ENCODE measurements at places on chromosomes 12 and 14.

- DNase-seq, result no peak
Measured at GRCh38 chr14:99891266-99891665, 98.1 kb downstream of the EML1 start.

GRCh38 chr14:102759456-102760187 lies 17.6 kb upstream of the TRAF3 start:
- no peak for DNase-seq

DNA sequence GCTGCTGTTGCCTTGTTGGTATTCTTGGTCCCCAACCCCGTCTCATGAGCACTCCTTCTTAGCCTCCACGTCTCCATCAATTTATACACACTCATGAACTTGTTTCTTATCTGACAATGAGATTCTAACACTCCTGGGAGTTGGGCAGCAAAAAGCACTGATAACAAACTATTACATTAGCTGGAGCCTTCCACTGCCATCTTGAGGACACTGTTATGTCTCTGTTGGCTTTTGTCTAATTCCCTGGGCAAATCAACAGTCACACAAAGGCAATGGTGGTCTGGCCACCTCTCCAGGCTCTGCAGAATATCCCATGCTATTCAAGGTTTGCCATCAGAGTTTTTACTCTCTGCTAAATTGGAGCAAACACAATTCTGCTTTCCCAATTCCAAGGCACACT lies 117.8 kb upstream of the COCH start:
- no peak for DNase-seq

- peak; percentile 21 for DNase-seq
Measured at GRCh38 chr14:56118611-56119181, 485 bp downstream of the PELI2 start.

DNA sequence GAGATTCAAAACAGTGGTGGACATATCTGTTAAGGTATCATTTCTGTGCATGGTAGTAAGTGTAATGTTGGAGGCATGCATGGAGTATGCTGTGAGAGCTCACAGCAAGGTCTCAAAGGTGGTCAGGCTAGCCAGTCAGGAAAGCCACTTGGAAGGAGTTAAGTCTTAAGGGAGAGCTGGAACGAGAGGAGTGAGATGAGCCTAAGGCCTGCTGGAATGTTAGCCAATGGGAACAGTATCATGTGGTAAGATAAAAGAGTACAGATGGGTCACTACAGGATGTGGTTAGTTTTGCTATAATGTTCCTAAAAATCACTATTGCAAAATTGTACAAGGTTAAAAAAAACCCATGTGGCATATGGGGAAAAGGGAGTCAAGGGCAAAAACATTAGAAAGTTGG lies 311.7 kb upstream of the E2F7 start:
- peak; percentile 47 for DNase-seq

- DNase-seq, result no peak
Measured at GRCh38 chr12:121017966-121018491, 1.7 kb upstream of the C12orf43 start.

- peak; percentile 12 for DNase-seq
Measured at GRCh38 chr12:125402874-125403789, 337.9 kb downstream of the AACS start.

GRCh38 chr12:131275824-131276223 lies 322.1 kb downstream of the ADGRD1 start:
- DNase-seq, result no peak

DNA sequence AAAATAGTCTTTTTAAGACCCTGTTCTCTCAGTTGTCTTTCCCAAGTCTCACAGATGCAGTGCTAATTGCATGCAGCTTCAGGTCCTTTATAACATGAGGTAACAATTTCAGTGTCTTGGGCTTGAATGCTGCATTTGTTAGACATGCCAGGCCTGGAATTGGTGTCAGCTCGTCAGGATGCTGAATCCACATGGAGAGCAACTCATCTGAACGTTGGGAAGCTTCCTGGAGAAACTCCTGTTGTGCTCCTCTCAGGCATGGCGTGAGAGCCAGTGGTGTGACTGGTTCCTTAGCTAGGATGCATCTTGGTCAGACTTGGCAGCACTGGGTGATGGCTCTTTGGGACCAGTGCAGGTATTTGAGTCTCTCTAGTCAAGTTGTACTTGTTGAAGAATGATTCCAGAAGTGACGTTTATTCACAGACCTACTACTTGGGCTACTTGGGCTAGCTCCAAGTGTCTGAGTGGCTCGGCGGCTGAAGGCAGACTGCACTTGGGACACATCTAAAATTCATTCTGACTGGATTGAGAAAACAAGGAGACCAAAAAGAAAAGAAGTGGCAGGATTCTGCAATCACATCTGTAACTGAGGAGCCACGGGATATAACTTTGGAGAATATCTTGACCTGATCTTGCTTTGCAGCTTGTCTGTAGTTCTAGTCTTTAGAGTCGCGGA lies 134.8 kb upstream of the ARHGAP5 start:
- DNase-seq, result peak; percentile 14

- no peak for DNase-seq
Measured at GRCh38 chr12:111186347-111186746, 182.5 kb downstream of the PHETA1 start.

DNA sequence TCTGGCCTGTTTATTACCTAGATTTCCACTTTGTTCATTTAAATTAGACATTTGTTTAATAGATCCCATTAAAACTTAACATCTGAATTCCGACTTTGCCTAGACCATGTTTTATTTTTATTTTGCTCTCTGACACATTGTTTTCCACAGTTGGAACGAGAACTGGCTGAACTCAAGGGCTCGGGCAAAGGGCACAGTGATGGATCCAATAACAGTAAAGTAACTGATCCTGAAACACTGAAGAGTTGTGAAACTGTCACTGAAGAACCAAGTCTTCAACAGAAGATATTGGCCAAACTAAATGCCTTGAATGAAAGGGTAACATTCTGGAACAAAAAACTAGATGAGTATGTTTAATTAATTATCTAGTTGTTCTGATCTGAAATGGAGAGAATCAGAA lies 39.7 kb downstream of the LRRC9 start:
- DNase-seq, result no peak

DNA sequence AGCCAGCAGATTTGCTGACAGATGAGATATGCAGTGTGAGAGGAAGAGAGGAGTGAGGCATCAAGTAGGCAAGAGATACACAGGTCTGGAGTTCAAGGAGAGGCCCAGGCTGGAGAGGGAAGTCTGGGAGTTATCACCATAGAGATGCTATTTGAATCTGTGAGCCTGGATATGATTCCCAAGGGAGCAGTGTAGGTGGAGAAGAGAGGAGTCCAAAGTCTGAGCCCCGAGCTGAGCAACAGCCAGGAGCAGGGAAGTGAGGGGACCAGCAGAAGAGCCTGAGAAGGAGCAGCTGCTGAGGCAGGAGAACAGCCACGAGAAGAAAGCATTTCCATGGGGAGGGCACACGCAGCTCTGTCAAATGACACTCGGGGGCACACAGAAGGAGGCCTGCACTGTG lies 20.2 kb upstream of the NXPH4 start:
- DNase-seq, result no peak

GRCh38 chr12:77229640-77230442 lies 164.5 kb upstream of the E2F7 start:
- no peak for DNase-seq

GRCh38 chr14:67313153-67313552 lies 46.5 kb downstream of the ATP6V1D start:
- DNase-seq, result no peak

DNA sequence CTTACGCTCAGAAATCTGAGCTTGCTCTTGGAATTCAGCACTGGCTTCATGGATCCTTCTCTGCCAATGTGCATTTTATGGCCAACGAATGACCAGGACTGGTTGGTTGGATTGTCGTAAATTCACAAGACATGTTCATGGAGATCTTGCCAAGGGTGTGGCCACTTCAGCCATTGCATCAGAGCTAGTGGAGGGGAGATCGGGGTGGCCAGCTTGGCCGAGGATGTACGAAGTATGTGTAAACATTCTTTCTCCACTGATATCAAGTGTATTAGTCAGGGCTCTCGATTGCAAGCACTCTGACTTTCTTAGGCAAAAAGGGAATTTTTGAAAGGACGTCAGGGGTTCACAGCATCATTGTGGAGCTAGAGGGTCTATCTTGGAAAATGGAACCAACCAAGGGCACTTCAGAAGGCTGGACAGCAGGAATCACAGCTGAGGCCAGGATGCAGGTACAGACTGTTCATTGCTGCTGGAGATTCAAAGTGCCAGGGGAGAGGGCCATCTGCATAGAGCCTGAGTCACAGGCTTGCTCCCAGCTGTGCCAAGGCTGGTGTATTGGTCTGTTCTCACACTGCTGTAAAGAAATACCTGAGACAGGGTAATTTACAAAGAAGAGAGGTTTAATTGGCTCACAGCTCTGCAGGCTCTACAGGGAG lies 32.9 kb upstream of the ADGRD1 start:
- DNase-seq, result peak; percentile 84

DNA sequence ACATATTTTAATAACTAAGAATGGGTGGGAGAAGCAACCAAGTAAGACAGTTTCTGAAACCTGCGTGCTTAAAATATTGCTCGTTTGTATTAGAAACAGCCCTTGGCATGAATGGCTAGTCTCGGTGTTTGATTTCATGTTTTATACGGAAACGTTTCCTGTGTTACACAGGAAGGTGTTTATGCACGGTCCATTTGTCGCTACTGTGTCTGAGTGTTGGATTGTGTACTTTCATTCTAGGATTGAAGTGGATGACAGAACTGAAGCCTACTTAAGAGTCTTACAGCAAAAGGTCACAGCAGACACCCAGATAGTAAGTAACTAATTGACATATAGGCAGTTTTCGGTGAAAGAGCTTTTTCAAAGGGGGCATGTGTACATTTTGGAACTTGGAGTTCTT lies 19.6 kb downstream of the PIWIL1 start:
- no peak for DNase-seq

- no peak for DNase-seq
Measured at GRCh38 chr12:68813242-68813593, 5.2 kb downstream of the MDM2 start.

GRCh38 chr14:90294872-90295271 lies 36.9 kb downstream of the NRDE2 start:
- DNase-seq, result no peak

DNA sequence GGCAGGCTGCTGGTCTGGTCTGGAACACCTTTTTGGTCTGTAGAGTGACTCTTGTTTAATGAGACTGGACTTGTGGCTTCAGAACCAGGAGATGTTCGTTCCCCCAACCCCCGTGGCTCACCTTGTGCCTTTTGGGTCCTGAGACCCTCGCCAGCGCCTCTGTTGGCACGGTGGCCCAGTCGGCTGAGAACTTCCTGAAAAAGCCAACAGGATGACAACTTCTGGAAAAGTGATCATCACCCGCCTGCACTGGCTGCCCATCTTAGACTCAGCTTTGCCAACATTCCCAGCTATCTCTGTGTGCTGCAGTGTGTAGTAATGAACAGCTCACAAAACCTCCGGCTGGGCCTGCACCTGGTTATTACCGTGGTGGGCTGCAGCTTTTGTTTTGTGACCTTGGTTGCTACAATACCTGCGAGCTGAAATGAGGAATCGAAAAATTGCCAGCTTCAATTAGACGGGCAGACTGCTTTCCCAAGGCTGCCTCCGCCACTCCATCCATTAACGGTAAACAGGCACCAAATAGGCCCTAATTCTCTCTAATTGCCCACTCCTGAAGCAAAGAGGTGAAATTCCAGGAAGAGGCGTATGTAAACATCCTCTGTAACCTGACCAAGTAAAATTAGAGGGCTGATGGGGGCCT lies 16.0 kb downstream of the MEG3 start:
- DNase-seq, result no peak

GRCh38 chr14:41482861-41483260 lies 123.8 kb upstream of the LRFN5 start:
- no peak for DNase-seq

GRCh38 chr12:19088606-19089005 lies 40.9 kb upstream of the PLEKHA5 start:
- no peak for DNase-seq

DNA sequence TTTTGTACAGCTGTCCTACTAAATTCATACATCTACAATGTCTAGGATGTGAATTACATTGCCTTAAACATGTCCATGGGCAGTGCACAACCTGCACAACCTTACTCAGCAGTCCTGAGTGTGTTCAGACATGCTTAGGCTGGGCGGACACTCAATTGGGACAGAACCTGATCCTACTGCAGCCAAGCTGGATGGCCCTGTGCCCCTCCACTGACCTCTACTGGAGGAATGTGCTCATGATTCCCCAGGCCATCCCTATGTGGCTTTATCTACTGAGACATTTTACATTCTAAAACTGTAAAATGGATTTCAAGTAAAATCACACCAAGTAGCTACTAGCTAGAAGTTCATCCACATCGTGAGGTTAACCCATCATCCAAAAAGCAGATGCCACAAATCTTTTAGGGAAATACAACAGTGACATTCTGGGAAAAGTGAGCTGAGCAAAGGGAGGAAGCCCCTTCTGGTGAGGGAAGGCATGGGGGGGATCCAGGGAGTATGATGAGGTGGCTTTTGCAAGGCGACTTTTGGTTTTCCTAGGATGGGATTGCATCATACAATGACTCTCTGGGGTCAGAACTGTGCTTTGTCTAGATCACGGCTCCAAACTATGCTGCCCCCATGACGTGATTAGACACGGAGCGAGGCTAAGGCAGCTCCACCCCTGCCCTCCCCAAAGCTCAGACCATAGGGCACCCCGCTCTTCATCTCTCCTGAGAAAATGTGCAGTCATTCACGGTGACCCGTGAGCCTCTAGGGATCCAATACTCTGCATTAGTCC lies 911.7 kb upstream of the TMEM132C start:
- DNase-seq, result peak; percentile 78

DNA sequence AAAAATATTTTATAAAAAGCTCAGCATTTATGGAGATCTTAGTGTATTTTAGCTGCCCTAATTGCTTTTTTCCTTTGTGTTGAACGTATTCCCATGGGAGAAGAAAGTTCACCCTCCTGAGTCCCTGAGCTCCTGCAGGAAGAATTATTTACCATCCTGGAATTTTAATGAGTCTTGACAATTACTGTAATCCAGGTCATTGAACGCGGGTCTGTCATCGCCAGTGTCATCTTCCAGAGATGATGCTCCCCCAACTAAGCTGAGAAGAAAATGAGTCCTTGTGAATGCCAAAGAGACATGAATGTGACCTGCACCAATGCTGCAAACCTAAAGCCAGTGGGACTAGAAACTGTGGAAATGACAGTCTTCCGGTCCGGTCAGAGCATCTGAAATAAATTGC lies 129.5 kb downstream of the FBXL14 start:
- no peak for DNase-seq

DNA sequence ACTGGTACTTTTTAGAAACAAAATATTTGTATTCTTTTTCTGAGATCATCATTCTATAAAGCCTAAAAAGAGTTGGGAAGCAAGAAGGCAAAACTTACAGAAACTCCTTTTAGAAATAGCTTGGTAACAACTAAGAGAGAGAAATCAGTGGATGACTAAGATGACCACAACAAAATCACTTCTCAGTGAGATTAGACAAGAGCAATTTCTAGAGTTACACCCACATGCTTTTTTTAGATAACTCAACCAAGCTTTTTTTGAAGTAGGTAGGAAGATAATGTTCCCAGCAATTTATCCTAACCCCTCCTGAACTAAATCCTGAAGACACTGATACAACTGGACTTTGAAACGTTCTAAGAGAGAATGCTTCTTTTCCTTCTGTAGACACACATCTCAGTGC lies 576.4 kb downstream of the SLC6A15 start:
- no peak for DNase-seq

- no peak for DNase-seq
Measured at GRCh38 chr12:2376908-2377657, 324.3 kb downstream of the CACNA1C start.

Data from AG08395 (cell line).